ENCODE measurements at places on chromosomes 7 and 10.

- no peak for DNase-seq
Measured at GRCh38 chr7:23966941-23967340, 256.9 kb downstream of the STK31 start.

- no peak for DNase-seq
Measured at GRCh38 chr10:63522995-63523394, 1.8 kb downstream of the REEP3 start.

GRCh38 chr7:75920431-75921161 is 5.6 kb downstream of the POR start:
- no peak for DNase-seq

- no peak for DNase-seq
Measured at GRCh38 chr10:63574011-63574410, 52.8 kb downstream of the REEP3 start.

DNA sequence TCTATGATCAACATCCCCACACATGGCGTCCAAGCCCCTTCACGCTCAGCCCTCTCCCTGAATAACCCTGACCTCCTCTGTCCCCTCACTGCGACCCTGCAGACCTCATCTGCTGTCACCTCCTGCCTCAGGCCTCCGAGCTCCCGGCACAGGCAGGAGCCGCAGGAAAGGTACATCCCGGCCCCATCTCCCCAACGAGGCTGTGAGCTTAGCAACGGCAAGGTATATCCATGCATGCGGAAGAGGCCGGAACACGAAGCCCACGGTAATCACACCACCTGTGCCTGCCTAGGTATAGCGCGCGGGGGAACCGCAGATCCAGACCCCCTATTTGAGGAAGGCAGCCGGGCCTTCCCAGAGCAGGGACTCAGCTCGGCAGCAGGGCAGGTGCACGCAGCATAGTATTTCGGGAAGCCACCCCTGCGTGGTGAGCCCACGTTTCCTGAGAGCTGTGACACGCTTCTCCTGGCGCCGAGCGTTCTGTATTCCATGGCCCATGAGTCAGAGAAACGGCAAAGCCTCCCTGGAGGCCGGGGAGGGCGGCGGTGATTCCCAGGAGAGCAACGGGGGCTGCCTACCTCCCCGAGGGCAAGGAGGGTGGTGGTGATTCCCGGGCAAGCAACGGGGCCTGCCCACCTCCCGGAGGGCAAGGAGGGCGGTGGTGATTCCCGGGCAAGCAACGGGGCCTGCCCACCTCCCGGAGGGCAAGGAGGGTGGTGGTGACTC is 50.1 kb upstream of the DNAAF5 start:
- no peak for DNase-seq

Data from activated naive CD4-positive, alpha-beta T cell (primary cell).